ENCODE measurements at places on chromosomes 1 and 21.

- DNase-seq, result no peak
Measured at GRCh38 chr21:45332415-45332814, 44.7 kb upstream of the POFUT2 start.

DNA sequence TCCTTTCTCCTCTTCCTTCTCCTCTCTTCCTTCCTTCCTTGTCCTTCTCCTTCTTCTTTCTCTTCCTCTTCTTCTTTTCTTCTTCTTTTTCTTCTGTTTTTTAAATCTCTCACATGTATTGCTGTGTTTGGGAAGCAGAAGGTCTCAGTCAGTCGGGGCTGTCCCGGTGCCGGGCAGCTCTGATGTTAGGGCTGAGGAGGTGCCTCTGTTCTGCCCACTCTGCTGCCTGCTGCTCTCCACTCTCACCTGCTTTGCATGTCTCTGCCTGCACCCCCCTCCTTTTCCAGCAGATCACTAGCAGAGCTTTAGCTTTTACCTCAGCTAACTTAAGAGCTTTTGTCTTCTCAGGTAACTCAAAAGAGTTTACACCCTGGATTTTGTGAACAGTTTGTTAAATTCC lies 276.6 kb downstream of the CHRM3 start:
- no peak for DNase-seq

- no peak for DNase-seq
Measured at GRCh38 chr21:40613546-40614030, 233.4 kb downstream of the DSCAM start.

GRCh38 chr1:241422470-241422869 lies 65.5 kb upstream of the RGS7 start:
- no peak for DNase-seq

DNA sequence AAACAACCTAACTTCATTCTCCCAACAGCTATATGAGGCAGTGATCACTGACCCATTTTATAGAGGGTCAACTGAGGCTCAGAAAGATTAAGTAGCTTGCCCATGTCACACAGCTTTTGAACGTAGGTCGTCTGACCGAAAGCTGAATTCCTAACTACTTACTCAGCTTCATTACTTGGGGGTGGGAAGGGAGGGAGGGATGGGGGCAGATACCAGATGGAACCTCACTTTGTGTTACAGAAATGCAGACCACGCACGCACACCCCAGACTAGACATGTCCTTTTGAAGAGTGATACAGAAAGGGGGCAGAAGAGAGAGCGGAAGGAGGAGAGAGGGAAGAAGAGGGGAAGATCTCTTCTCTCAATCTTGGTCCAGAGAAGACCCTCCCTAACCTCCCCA lies 2.3 kb downstream of the ADGRB2 start:
- DNase-seq, result no peak

- DNase-seq, result no peak
Measured at GRCh38 chr1:90707363-90707710, 9.8 kb downstream of the BARHL2 start.

DNA sequence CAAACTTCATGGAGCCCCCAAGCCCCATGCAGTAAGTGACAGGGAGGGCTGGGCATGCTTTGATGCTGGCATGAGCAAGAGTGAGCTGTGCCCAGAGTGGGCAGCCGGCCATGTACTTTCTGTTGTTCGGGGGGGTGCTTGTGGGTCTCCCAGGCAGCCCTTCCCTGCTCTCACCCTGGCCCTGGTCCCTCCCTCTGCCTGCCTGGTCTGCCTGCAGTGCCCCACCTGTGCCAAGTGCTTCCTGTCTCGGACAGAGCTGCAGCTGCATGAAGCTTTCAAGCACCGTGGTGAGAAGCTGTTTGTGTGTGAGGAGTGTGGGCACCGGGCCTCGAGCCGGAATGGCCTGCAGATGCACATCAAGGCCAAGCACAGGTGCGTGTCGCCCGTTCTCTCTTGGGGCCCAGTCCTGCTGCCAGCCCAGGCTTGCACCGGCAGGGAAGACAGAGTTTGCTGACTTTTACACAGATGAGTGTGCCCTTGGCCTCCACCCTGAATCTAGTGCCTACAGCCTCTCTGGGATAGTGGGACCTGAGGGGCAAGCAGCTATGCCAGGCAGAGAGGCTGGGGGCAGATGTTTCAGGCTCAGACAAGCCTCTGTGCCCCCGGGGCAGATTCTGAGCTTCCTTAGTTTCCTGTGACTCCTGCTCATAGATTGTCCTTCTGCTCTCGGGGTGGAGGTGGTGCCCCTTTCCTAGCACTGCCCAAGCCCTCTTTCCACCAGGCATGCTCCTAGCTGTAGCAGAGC lies 7.6 kb downstream of the ZBTB48 start:
- no peak for DNase-seq

DNA sequence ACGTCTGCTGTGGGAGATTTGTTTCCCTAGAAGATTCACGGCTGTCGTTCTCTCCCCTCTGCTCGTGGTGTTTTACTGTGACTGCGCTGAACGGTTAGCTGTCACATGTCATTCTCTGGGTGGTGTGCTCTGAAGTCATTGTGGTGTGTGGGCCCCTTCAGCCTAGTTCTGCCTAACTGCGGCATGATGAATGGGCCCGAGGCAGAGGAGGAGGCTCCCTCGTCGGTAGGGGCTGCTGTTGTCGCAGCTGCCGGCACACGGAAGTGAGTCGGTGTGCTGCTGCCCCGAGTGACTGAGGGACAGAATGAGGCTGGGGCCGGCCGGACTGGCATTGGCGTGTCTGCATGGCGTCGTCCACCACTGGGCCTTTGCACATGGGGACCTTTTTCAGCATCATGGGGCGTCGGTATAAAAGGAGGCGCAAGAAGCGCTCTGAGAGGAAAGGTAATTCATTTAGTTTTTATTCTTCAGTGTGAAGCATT lies 77.9 kb downstream of the ADARB1 start:
- DNase-seq, result peak; percentile 67

DNA sequence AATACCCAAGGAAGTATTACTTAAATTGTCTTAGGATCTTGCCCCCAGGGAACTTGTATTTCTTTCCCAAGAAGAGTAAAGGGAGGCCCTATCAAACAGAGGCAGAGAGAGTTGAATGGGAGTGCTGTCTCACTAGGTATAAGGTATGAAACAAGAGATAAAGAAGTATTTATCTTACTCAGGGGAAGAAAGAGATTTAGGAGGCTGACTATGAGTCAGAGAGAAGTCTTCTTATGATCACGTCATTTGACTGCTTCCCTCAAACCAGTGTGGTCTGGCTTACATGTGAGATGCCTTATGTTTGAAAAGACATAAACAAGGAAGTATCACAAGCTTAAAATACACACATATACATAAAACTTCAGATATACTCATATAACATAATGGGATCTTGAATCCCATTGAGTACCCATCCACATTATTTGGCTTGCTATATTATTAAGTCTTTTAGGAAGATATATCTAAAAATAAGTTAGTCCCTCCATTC lies 29.6 kb downstream of the DUSP10 start:
- no peak for DNase-seq

DNA sequence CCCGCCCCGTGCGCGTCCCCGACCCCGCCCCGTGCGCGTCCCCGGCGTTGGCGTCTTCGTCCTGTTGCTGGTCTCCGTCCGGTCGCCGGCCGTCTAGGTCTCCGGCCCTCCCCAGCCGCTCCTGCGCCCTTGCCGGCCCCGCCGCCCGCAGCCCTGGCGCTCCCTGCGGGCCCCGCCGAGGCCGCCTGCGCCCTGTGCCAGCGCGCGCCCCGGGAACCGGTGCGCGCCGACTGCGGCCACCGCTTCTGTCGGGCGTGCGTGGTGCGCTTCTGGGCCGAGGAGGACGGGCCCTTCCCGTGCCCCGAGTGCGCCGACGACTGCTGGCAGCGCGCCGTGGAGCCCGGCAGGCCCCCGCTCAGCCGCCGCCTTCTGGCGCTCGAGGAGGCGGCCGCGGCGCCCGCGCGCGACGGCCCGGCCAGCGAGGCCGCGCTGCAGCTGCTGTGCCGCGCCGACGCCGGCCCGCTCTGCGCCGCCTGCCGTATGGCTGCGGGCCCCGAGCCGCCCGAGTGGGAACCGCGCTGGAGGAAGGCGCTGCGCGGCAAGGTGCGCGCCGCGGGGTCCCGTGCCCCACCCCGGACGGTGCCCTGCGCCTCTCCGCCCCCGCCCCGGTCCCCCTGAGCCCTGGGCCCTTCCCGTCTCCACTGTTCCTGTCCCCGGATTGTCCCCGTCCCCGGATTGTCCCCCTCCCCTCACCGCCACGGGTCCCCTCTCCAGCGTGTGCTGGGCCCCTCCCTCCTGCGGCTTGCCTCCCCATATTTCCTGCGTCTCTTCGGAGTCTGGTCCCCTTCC lies at the start of gene RNF187:
Gene RNF187, plus strand, starts transcription at position 47 of the 789 bp plus-strand sequence.
- DNase-seq, result no peak

Data from kidney capillary endothelial cell (primary cell).